ENCODE measurements at places on chromosomes 5 and 9. TPM values are rescaled to one million over a fixed set of nuclear protein-coding genes. Genes with fewer than 3 reads are reported as not detected.

The PCDHB4 gene
- total RNA-seq: 5.5 TPM

The NR2F1-AS1 gene
- total RNA-seq: 4.1 TPM

The TAL2 gene
- total RNA-seq: not detected

The PLPP7 gene
- 8.5 TPM for total RNA-seq

The LCP2 gene
- 57.3 TPM for total RNA-seq

The SVEP1 gene
- 87.2 TPM for total RNA-seq

The KIF4B gene
- under 0.01 TPM for total RNA-seq

Measured in subcutaneous adipose tissue (tissue), 4 donors.